ENCODE measurements at places on chromosomes 5 and 9.

GRCh38 chr9:130779153-130779855, 55.8 kb upstream of the ABL1 start:
- DNase-seq: no peak

DNA sequence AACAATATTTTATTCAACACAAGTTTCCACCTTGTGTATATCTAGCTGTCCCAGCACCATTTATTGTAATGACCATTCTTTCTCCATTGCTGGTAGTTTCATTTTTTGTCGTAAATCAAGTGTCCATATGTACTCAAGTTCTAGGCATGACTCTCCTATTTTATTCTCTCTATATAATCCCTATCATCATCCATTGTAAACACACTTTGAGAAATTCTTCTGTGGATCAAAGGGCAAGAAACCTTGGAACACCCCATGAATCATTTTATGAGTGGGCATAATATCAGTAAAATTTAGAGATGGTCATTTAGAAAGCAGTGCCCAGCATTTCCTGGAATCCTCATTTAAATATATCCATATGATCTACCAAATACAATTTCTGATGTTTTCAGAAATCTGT, 35.8 kb upstream of the SPATA31D4 start:
- no peak for DNase-seq

DNA sequence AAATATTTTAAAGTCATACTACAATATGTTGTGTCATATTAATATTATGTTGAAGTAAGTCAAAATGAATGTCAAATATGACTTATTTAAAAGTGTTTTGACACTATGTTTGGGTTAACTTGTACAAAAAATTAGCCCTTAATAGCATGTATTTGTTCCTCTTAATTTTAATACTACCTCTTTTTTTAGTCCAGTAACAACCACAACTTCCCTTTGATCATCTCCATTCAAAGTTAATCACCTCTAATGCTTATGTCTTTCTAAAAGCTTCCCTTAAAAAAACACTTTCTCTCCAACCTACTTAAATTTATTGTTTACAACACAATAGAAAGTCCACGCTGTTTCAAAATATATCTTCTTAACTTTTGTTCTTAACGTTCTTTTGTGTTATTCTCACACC, 9.6 kb downstream of the SLCO4C1 start:
- no peak for DNase-seq

GRCh38 chr5:124941051-124942049, 194.9 kb upstream of the ZNF608 start:
- no peak for DNase-seq

- no peak for DNase-seq
Measured at GRCh38 chr5:103690676-103691075, 128.1 kb upstream of the NUDT12 start.
